Stimulated activated CD8-positive, alpha-beta memory T cell treated with anti-CD3 and anti-CD28 coated beads, Interleukin-7, amount 100 ng/mL, for 1 hour (primary cell): ENCODE measurements at places on chromosomes 1 and 21.

- no peak for DNase-seq
These were observed 430.4 kb upstream of the CHRM3 start for GRCh38 chr1:238955934-238956333.

DNA sequence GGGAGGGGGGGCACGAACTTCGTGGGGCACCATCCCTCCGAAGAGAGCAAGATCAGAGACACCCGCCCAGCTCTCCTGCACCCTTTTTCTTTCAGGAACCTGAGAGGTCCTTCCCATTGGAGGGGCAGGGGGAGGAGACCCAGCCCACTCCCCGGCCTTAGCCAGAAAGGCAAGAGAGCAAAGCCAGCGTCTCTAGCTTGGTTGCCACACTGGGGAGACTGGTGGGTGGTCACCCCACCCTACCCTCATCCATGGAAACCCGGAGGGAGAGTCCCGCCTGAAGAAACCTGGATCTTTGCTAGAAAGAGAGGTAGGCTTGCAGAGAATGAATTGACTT is 246 bp downstream of the ATP2B4 start:
- no peak for DNase-seq

GRCh38 chr1:85577419-85578320 is 2.9 kb upstream of the CCN1 start:
- no peak for DNase-seq

GRCh38 chr1:199399996-199400724 is 627.4 kb upstream of the NR5A2 start:
- DNase-seq: no peak

DNA sequence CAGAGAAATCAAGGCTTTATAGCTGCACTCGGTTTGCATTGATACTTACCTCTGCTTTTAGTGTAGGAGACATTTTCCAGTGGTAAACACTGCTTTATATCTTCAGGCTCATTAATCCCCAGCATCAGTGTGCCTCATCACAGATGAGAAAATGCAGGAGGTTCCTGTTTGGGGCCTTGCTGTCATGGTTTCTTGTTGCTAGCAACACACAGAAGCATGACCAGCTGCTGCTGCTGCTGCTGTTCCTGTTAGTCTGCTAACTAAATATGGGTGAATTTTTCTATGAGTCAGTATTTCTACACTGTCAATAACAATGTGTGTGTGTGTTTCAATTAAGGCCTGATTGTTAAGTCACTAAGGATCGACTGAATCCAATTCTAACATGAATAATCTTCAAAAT is 85.8 kb upstream of the RGS1 start:
- no peak for DNase-seq

- no peak for DNase-seq
These were observed 1.4 kb downstream of the ITGB2 start for GRCh38 chr21:44919111-44919912.

GRCh38 chr21:43992121-43992520 is 20.0 kb upstream of the TRAPPC10 start:
- no peak for DNase-seq

GRCh38 chr1:219441884-219442283 is 171.0 kb downstream of the ZC3H11B start:
- DNase-seq: no peak

GRCh38 chr1:157829711-157830110 is 9.8 kb upstream of the FCRL1 start:
- DNase-seq: no peak

DNA sequence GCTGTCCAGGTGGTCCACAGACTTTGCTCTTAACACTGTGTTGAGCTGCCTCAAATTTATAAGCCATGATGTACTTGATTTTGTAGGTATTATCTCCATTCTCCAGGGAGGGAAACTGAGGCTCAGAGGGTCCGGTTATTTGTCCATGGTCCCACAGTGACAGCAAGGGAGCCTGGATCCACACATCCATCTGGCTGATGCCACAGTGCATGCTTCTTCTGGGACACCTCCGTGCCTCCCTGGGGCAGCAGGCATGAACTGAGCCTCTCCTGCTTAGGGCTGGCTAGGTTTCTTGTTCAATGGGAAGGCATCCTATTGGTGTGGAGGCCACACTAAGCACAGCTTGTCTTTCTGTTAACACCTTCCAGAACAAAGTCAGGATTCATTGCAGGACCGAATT is 317.3 kb downstream of the AJAP1 start:
- no peak for DNase-seq

DNA sequence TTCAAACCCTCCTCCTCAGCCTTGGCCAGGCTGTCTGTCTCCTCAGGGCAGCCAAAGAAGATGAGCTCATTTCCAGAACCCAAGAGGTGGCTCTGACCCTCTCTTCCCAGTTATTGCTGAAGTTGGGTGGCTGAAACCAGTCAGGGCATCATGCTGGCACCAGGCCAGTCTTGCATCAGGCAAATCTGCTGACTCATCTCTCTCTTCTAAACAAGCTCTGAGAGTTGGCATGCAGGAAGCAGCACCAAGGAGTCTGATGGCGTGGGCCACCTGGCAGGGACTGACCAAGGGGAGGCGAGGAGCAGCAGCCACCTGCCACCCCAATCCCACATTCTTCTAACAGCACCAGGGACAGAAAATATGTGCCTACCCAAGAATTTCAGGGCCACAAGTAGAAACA is 104.8 kb upstream of the ATP1A1 start:
- DNase-seq: no peak

DNA sequence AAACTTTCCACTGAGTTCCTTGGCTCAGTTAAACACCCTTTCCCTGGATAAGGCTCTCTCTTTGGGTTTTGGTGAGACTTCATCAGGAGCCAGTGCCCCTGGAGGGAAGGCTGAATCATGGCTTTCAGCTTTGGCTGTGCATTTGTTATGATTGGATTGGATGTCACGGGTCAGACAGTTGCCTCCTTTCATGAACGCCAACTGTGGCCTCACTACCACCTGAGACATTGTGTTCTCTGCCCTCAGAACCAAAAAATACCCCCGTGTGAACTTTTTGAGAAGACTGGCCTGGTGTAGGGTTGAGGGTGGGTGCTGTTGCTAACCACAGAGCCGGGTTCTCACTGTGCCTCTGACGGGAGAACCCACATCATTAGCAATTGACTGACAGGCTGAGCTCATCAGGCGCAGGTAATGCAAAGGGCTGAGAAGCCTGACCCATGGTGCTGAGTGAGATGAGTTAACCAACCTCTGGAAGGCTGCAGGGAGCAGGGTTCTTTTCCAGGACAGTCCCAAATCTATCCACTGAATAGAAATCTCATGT is 65.6 kb downstream of the HHAT start:
- no peak for DNase-seq

DNA sequence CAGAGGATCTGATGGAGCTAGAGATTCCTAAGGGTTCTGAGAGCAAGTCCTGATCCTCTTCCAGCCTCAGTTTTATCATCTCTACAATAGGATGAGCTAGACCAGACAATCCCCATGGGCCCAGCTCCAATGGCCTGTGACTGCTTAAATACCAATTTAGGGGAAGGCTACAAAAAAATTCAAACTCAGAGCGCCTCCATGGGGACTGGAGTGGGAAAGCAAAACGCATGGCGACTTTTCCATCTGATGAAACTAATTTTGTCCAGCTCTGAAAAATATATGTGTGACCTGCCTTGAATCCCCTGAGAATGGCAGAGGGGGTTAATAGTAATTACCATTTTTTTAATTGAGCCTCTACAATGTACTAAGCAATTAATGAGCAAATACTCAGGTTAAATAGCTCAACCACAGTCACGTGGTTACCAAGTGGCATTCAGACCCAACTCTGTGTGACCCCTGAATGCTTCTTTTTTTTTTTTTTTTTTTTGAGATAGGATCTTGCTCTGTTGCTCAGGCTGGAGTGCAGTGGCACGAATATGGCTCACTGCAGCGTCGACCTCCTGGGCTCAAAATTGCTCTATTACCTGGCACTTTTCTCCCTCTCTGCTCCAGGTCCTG is 8.4 kb downstream of the EXTL1 start:
- DNase-seq: no peak

DNA sequence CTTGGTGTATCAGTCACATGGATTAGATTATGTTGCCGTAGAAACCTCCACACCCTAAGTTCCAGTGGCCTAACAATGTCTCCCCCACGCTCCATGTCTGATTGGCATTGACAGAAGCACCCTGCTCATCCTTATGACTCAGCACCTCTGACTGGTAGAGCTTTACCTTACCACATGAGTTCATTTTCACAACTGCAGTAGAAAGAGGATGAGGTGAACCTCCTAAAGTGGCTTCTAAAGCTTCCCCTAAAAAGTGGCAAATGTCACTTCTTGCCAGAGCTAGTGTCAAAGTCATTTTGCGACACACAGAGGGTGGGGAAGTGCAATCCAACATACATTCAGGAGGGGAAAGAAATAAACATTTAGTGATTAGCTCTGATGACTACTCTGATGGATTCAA is 30.6 kb upstream of the LYPD8 start:
- DNase-seq: no peak

DNA sequence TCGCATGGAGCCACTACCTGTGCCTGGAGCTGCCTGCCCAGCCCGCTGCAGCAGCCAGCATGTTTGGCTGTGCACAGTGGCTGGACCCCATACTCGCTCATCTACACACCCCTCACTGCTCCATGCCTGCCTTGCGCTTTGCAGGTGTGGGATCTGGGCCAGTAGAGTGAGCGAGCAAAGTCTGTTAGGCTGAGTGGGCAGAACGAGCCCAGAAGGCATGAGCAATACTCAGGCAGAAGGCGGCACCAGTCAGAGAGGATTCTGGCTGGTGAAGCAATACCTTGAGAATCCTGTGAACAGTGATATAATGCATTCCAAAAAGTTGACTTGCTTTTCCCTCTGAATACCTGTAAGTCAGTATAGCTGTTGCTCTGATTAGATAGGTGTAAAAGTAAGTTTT is 816.4 kb downstream of the KCNT2 start:
- DNase-seq: no peak

DNA sequence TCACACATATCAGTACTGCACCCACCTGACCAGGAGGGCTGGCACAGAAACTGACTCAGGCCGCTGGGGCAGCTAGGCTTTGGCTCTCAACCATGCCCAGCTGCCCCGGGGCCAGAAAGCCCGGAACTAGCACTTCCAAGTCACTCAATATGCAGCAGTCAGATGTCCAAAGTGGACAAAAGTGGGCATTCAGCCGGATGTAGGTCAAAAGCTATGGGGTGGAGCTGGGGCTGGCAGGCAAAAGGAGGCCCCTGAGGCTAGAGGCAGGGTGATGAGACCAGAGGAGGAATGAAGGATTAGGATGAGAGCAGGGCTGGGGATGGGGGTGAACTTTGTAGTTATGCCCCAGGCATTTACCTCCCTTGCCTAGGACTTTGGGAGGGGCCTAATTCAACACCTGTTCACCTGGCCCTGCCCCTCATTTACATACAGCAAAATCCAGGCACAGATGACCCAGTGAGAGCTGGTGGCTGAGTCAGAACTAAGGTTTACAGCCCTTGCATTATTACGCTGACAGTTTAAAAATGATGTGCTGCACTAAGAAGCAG is 30.7 kb upstream of the EDN2 start:
- no peak for DNase-seq

DNA sequence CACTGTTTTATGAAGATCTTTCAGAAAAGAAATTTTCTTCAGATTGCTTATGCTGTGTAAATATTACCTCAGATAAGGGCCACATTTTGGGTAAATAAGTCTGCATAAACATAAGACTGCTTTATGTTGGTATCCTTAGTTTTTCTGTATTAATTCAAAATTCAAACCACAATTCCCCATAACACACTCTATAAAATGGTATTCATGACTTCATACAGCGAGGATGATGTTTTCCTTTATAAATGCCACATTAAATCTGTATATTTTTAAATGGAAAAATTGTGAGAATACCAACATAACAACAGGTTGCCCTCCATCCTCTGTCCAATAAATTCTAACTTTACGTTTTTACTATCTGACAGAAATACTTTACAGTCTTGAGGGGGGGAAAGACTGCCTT is 248.7 kb upstream of the CXADR start:
- DNase-seq: no peak

DNA sequence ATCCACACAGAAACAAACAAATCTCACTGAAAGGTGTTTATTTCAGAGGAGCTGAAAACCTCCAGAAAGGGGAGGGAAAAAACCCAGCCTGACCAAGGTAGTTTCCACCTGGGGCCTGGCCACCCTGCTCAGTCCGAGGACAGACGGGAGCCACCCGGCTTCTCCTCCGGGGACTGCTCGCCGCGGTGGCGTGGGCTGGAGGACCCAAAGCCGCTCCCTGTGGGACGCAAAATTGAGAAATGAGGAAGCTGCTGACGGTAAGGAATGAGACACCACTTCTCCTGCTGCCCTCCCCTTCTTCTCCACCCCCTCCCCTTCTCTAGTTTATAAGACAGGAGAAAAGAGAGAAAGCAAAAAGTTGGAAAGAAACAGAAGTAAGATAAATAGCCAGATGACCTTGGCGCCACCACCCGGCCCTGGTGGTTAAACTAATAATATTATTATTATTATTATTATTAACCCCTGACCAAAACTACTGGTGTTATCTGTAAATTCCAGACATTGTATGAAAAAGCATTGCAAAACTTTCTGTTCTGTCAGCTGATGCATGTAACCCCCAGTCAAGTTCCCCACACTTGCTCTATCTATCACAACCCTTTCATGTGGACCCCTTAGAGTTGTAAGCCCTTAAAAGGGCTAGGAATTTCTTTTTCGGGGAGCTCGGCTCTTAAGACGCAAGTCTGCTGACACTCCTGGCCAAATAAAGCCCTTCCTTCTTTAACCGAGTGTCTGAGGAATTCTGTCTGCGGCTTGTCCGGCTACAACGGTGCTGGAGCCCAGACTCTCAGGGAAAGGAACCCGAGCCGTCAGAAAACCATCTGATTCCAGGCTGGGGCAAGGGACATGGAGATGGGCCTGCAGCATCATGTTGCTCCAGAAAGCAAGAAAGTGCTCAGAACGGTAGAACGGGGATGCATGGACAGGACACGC is 12.5 kb downstream of the ITGB2 start:
- no peak for DNase-seq

GRCh38 chr1:241894016-241894415 is 46.0 kb downstream of the EXO1 start:
- no peak for DNase-seq

GRCh38 chr1:38452246-38452645 is 405.7 kb upstream of the POU3F1 start:
- no peak for DNase-seq

- no peak for DNase-seq
These were observed 180.3 kb downstream of the DISC1 start for GRCh38 chr1:231806623-231807495.

GRCh38 chr21:36478941-36479340 is 981 bp downstream of the CLDN14 start:
- no peak for DNase-seq

- DNase-seq: no peak
These were observed 568.0 kb downstream of the PTPRU start for GRCh38 chr1:29804181-29804899.

- DNase-seq: no peak
These were observed 300.7 kb downstream of the RYR2 start for GRCh38 chr1:237342730-237343129.

- no peak for DNase-seq
These were observed 6.0 kb upstream of the PPIE start for GRCh38 chr1:39732730-39733129.

- DNase-seq: peak; percentile 64
These were observed 9.8 kb upstream of the PHACTR4 start for GRCh38 chr1:28359592-28360239.
